Brain pericyte (primary cell): ENCODE measurements at places on chromosomes 11 and 22.

- DNase-seq: no peak
These were observed 14.3 kb upstream of the EED start for GRCh38 chr11:86230179-86230804.

GRCh38 chr22:39152024-39152510, 413 bp downstream of the CBX7 start:
- DNase-seq: no peak

DNA sequence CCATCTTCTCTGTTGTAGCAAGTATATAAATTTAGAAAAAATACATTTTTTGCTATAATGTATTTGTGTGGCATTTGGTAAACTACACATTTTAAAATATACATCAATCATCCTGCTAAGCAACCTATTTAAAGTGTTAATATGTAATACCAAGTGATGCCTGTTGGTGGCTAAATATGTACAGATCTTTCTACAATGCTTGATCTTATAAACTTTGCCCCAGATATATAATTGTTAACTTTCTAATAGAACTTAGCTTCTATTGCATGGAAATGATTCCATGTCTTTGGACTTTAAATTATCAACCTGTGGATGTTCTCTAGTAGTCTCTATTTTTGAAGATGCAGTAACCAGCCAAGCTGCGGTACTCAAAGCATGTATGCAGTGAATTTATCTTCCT, 1260.4 kb upstream of the RAG2 start:
- DNase-seq: no peak

DNA sequence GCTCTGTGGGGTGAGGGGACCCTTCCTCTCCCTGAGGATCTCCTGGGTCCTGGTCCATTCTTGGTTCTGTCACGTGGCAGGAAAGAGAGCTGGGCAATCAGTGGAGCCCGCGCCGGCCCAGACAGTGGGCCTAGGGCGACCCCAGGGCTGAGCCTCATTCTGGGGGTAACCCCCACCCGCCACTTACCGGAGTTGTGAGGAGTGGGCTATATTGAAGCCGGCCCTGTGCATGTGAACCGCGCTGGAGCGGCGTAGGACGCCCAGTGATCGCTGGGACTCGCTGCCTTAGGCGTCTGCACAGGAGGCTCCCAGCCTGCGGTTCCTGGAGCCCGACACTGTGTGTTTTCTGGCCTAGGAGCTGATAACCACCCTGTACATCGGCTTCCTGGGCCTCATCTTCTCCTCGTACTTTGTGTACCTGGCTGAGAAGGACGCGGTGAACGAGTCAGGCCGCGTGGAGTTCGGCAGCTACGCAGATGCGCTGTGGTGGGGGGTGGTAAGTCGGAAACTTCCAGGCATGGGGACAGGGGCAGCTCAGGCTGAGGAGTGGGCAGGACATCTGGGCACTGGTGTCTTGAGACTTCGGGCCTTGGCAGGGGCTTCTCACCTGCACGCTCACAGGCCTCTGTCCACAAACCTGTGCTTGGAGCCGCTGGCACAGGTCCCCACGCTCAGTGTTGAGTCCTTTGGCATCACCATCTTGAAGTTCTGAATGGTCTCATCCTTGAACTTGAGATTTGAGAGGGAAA, 127.1 kb downstream of the KCNQ1OT1 start:
- DNase-seq: no peak

- no peak for DNase-seq
These were observed 61.0 kb upstream of the GLYATL1B start for GRCh38 chr11:59025097-59025496.

- DNase-seq: no peak
These were observed 7.8 kb downstream of the DCPS start for GRCh38 chr11:126311401-126312291.

DNA sequence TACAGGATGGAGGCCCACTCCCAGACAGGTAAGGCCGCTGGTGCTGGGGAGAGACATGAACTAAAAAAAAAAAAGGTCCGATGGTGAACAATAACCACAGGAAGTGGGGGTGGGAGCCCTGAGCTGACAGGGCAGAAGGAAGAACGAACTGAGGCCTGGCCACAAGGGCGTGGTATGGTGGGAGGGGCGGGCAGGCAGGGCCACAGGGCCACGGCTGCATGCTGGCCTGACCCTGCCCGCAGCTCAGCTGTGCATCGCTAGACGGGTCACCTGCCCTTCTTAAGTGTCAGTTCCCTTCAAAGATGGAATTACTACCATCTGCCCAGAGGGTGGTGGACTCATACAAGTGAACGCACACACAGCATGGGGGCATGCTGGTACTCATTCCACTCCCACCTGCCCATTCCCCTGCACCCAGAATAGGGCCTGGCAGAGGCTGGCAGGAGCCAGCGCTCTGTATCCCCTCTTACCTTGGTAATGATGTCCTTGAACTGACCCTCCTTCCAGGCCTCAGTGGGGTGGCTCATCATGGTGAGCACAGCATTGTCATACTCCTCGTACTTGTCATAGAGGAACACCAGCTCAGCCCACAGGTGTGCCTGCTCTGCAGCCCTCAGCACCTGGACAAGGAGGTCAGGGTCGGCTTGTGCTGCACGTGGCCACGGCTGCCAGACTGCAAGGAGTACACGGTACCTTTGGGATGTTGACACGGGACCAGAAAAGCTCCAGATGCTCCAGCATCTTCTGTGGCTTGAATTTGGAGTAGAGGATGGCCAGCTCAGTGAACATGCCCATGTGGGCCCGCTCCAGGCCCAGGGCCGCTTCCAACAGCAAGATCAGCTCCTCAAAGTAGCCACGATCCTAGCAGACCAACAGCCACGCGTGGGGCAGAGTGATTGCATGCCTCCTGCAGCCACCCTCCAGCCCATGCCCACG, 17.5 kb upstream of the SLC25A1 start:
- no peak for DNase-seq

- DNase-seq: no peak
These were observed 23.7 kb upstream of the OR5AN1 start for GRCh38 chr11:59335001-59335400.

DNA sequence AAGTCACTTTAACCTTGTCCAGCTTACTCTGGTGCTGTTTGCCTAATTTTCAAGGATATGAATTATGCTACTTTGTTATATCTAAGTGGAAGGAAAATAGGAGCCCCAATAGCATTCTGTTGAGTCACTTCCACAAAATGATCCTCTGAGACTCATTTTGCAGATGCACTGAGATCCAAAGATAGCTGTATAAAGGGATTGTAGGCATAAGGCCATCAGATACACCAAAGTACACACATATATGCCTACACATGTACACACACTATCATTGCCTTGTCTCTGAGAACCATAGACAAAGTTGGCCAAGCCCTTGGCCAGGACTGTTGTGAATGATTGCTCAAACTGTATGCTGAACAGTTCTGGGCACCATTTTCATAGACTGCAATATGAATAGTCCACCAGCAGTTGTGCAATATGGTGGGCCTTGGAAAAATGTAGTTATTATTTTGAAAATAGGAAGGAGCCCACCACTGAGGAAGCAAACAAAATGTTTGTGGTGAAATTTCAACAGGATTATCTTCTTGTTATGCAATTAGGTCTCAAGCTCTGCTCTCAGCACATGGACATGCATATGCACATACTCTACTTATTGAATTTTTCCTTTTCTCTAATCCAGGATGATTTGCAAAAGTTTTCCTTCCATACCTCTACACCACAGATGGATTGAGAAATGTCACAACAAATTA, 186.0 kb upstream of the CTSC start:
- no peak for DNase-seq

DNA sequence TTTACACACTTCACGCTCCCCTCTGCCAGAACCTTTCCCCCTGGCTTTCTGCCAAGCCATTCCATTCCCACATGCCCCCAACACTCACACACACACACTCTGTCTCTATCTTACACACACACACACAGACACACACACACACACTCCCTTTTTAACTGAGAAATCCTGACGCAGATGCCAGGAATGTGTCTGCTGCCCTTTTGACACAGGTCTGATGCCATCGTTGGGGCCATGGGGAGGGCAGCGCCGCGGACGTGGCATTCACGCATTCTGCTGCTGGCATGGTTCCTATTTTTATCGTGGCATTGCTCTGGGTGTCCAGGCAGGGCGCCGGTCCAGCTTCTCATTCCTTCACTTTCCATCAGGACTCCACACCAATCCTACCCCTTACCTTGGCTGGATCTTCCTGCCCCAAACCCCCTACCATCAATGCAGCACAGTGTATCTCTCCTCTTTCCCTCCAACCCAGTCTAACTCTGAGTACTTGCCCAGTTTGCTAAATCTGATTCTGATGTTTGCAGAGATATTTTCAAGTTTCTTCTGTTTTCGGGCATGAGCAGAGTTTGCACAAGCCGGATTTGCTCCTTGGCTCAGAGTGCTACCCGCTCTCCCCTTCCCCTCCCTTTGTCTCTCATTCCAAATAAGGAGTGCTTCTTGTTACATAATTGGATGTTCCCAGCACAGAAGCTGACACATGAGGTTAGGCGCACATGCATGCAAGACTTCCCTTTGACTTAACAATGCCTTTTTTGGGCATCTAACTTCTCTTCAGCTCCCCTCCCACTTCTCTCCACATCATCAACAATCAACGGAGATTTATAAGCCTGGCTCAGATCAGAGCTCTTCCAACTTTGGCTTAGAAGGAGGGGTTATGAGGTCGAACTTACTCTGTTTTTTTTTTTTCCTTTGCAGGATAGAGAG, 18.8 kb downstream of the SNX19 start:
- DNase-seq: no peak

DNA sequence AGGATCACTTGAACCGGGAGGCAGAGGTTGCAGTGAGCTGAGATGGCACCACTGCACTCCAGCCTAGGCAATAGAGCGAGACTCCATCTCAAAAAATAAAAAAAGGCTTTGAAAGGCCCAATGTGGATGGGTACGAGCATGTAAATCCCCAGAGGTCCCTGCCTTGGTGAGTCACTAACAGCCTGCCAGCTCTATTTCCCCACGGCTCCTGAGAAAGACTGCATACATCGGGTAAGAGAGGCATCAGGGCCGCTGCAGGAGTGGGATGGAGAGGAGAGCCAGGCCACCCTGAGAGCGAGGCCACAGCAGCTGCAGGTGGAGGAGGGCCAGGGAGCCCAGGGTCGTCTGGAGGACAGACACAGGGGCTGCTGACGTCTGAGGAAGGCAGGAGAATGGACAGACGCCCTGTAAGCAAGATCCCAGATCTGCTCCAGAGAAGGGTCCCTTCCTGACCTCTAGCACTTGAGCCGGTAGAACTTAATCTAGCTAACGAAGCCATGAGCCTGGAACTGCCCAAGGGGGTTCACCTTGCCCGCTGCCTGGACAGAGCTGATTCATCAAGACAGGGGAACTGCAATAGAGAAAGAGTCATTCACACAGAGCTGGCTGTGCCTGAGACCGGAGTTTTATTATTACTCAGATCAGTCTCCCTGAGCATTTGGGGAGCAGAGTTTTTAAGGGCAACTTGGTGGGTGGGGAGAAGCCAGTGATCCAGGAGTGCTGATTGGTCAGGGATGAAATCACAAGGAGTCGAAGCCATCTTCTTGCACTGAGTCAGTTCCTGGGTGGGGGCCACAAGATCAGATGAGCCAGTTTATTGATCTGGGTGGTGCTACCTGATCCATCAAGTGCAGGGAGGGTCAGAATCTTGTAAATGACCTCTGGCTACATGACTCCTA, 5.1 kb upstream of the KRTAP5-9 start:
- DNase-seq: no peak

DNA sequence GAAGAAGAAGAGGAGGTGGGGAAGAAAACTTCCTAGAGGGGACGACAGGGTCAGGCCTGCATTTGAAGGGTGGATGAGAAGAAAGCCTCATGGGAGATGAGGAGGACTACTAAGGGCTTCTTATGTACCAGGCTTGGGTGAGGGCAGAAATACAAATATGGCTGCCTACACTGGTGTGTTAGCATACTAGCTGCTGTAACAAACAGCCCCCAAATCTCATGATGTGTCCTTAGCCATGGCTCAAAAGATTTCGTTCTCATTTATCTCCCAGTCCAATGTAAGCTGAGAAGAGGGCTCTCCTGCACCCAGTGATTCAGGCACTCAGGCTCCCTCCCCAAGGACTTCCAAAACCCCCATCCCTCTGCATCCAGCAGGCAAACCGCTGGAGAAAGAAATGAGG, 11.6 kb upstream of the MB start:
- no peak for DNase-seq

DNA sequence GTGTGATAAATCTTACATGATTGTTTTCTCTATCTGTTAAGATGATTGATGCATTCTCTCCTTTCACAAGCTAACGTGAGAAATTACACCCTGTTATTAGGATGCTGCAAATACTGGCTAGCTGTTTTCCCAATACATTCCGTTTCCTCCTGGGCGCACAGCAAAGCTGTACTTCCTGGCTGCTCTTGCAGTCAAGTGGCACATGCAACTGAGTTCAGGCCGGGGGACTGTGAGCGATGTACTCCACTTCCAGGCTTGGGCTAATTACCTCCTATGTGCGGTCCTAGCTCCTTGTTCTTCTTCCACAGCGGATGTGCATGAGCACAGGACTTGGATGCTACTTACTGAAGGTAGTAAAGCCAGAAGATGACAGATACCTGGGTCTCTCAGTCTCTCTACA, 234.9 kb upstream of the SESN3 start:
- no peak for DNase-seq

DNA sequence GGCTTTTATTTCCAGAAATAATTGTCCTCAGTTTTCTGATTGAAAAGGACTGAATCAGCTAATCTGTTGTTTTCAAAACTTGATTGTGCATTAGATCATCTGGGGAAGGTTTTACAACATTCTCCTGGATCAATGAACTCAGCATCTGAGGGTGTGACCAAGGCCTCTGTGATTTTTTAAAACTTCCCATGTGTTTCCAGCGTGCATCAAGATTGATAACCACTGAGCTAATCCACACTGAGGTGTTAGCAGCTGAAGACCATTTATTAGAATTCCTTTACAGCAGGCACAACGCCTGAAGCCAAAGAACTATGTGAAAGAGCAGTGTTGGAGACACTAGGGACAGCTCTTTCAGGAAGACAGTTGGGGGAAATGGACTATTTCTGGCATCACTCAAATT, 10.2 kb downstream of the VSTM5 start:
- no peak for DNase-seq

DNA sequence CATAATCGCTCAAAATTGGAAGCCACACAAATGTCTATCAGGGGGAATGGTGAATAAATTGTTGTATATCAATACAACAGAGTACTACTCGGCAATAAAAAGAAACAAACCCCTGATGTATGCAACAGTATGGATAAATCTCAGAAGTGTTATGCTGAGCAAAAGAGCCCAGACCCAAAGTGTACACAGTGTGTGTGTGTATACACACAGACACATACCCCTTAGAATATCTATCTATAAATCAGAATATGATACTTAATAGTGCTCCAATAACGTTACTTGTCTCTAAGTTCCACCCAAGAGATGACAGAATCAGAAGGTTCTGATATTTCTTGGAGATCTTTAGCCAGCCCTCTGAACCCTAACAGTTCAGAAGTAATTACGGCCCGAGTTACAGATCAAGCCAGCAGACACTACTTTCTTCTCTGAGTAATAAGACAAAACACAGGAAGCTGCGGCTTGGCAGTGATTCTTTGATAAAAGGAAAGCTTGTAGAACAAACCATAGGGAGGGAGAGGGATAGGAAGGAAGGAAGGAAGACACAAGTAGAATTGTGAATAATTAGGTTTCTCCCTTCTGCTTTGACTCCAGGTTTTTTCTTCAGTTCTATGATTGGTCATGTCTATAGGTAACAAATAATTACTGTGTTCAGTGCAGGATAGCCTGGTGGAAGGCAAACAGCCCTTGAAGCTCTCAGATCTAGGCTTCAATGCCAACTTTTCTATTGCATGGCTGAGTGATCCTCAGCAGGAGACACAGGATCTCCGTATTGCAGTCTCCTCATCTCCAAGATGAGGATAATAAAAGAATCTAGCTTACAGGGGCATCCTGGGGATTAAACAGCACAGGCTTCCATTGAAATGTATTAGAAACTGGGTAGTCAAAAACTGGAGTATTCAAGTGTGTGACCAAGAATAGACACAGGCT, 75.6 kb upstream of the TEAD1 start:
- no peak for DNase-seq

GRCh38 chr22:34111210-34111824, 191.0 kb upstream of the LARGE1 start:
- DNase-seq: no peak
